CD8-positive, alpha-beta memory T cell (primary cell): ENCODE measurements at places on chromosomes 11 and 22.
A peak's percentile ranks its signal among the peaks of the same experiment; 100 is the strongest.

GRCh38 chr11:294780-295179 lies 4.5 kb downstream of the IFITM5 start:
- no peak overlapping the region for H3K27ac ChIP-seq
- H3K36me3 ChIP-seq, result no peaks in the 10 kb centered on the region
- no peaks in the 10 kb centered on the region for H3K27me3 ChIP-seq
- H3K4me1 ChIP-seq, result peaks cover 29% of the 10 kb centered on the region
- no peak overlapping the region for H3K4me3 ChIP-seq
- DNase-seq, result no peak

GRCh38 chr11:79100093-79100910 lies 340.5 kb downstream of the TENM4 start:
- H3K4me3 ChIP-seq, result no peak overlapping the region
- no peaks in the 10 kb centered on the region for H3K4me1 ChIP-seq
- H3K27ac ChIP-seq, result no peak overlapping the region
- DNase-seq, result no peak
- no peaks in the 10 kb centered on the region for H3K27me3 ChIP-seq

- H3K4me3 ChIP-seq, result no peak overlapping the region
- H3K27me3 ChIP-seq, result no peaks in the 10 kb centered on the region
- no peaks in the 10 kb centered on the region for H3K36me3 ChIP-seq
- no peaks in the 10 kb centered on the region for H3K4me1 ChIP-seq
- no peak overlapping the region for H3K27ac ChIP-seq
- no peak for DNase-seq
Measured at GRCh38 chr11:12433571-12434324, 56.4 kb downstream of the PARVA start.

DNA sequence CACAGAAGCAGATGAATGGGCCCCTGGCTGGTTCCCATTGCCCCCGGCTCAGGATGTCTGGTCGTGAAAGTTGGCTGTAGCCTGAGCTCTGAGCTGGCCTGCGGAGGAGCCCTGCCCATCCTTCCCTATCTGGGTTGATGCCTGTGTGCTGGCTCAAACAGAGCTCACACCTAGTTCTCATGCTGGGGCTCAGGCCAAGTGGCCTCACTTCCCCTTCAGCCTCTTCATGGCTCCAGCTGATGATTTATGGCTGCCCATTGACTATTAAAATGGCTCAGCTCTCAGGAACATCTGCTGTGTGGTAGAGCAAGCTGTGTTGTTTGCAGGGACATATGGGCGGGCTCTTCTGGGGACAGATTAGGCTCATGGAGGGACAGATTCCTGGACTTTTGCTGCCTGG lies 64.7 kb downstream of the ADAMTS15 start:
- H3K27ac ChIP-seq, result no peak overlapping the region
- H3K27me3 ChIP-seq, result no peaks in the 10 kb centered on the region
- H3K36me3 ChIP-seq, result no peaks in the 10 kb centered on the region
- H3K4me1 ChIP-seq, result no peaks in the 10 kb centered on the region
- DNase-seq, result no peak

DNA sequence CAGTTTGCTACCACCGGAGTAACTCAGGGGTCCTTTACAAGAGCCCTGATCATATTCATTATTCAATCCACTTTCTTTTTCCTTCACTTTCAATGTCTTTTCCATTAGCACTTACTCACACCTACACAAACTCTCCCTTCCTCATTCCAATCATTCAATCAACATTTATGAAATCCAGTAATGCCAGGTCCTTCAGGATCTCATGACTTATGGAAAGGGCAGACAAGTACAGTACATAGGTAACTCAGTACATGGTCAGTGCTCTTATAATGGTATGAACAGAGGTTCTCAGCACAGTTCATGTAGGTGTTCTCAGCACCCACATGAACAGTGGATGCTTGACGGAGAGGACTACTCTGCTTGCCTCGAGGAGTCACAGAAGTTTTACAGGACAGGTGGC lies 106.6 kb downstream of the USP35 start:
- no peaks in the 10 kb centered on the region for H3K27me3 ChIP-seq
- H3K4me1 ChIP-seq, result peaks cover 8% of the 10 kb centered on the region
- H3K36me3 ChIP-seq, result no peaks in the 10 kb centered on the region

GRCh38 chr11:78416285-78417174 lies 1.1 kb downstream of the GAB2 start:
- peaks cover 6% of the 10 kb centered on the region for H3K4me1 ChIP-seq
- DNase-seq, result peak; percentile 86
- H3K27me3 ChIP-seq, result peaks cover 9% of the 10 kb centered on the region
- H3K36me3 ChIP-seq, result no peaks in the 10 kb centered on the region

DNA sequence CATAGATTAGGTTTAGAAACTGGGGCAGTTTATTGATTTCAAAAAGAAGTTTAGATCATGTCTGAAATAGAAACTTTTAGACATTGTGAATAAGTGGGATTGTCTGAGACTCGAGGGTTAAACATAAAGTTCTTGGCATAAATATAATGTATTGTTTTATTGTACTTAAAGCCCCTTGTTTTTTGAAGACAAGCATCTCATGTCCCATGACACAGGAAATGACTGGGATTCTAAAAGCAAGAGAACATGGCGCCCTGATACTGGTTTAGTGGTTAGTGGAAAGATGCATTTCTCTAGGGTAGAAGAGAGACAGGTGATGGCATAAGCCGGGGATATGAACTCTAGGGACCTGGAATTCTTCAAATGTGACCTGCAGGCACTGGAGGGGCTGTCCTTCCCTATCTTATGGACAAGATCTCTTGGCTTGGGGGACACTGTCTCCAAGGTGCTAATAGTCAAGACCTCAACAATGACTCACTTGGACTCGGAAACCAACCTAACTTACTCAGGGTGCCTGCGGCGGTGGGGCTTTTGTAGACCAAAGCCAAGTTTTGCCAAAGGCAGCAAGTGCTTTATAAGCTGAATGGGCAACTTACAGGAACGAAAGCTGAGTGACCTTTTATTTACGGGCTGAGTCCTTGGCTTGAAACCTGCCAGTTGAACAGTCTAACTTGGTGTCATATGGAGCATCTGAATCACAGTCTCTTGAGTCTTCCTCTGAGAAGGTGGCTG lies 48.2 kb downstream of the UBASH3B start:
- peaks cover 14% of the 10 kb centered on the region for H3K4me1 ChIP-seq
- H3K27me3 ChIP-seq, result no peaks in the 10 kb centered on the region
- H3K36me3 ChIP-seq, result no peaks in the 10 kb centered on the region
- DNase-seq, result no peak

DNA sequence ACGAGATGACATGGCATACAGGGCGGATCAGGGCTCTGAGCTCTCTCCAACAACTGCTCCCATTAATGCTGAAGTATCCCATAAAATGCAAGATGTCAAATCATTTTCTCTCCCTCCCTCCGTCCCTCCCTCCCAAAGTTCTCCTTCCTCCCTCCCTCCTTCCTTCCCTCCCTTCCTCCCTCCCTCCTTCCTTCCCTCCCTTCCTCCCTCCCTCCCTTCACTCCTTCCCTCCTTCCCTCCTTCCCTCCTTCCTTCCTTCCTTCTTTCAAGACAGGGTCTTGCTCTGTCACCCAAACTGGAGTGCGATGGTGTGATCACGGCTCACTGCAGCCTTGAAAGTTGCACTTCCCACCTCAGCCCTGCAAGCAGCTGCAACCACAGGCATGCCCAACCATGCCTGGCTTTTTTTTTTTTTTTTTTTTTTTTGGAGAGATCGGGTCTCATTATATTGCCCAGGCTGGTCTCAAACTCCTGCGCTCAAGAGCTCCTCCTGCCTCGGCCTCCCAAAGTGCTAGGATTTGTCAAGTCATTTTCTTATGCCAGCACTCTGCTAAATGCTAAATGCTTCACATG lies 38.2 kb downstream of the TXN2 start:
- H3K27ac ChIP-seq, result no peak overlapping the region
- no peaks in the 10 kb centered on the region for H3K36me3 ChIP-seq
- H3K4me1 ChIP-seq, result peaks cover 18% of the 10 kb centered on the region
- DNase-seq, result no peak
- H3K4me3 ChIP-seq, result no peak overlapping the region

DNA sequence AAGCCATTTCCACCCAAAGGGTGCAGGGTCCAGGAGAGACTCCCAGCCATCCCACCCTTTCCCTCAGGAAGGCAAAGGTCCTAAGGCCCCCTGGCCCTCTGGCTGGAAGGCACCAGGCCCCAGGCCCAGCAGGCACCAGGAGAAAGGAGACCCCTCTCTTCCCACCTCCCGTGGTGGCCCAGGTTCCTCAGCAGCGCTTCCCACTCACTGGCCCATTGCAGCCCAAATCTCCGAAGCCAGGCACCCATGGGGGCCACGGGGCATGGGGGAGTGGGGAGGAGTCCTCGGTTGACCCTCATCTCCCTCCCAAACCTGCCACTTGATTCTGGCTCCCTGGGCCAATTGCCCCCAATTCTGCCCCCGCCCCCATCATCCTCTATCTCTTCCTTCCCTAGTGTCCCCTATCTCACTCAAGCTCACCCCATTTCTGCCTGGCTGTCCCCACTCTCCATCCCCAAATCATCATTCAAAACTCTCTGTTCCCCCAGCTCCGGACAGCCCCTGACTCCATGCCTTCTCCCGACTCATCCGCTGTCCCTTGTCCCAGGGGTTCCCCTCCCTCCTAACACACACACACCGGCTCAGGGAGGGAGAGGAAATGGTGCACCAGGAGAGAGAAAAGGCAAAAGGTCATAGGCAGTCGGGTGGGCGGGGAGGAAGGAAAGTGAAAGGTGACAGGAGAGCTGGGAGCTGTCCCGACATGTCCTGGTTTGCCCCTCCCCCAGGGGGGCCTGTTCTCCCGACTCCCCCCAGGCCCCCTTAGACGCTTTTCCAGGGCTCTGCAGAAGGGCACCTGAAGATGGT lies 1.2 kb downstream of the LIF start:
- no peaks in the 10 kb centered on the region for H3K27me3 ChIP-seq
- no peaks in the 10 kb centered on the region for H3K36me3 ChIP-seq
- DNase-seq, result no peak
- no peak overlapping the region for H3K27ac ChIP-seq

DNA sequence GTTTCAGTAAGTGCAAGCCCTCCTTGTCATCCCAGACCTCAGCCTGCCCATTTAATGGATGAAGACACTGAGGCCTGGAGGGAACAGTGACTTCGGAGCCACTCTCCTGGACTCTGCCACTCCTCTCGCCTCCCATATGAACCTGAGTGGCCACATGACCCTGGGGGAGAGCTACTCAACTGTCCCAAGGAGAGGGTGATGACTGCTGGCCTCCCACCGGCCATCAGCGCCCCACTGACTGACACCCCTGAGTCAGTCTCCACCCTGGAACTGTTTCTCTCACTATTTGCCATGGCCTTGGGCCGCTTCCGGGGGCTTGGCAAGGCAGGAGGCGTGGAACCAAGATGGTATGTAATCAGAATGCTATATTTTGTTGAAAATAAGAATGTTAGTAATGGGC lies 17.1 kb downstream of the LRP5 start:
- H3K27me3 ChIP-seq, result no peaks in the 10 kb centered on the region
- H3K27ac ChIP-seq, result no peak overlapping the region
- H3K4me3 ChIP-seq, result no peak overlapping the region
- no peaks in the 10 kb centered on the region for H3K36me3 ChIP-seq
- no peak for DNase-seq

GRCh38 chr11:88308576-88308975 lies 29.0 kb downstream of the CTSC start:
- no peak overlapping the region for H3K4me3 ChIP-seq
- no peak overlapping the region for H3K27ac ChIP-seq
- H3K4me1 ChIP-seq, result no peaks in the 10 kb centered on the region
- no peak for DNase-seq
- H3K27me3 ChIP-seq, result no peaks in the 10 kb centered on the region

- H3K4me3 ChIP-seq, result no peak overlapping the region
- H3K27me3 ChIP-seq, result no peaks in the 10 kb centered on the region
- peaks cover 19% of the 10 kb centered on the region for H3K4me1 ChIP-seq
- no peak overlapping the region for H3K27ac ChIP-seq
Measured at GRCh38 chr22:50444663-50445062, 30.2 kb downstream of the SBF1 start.

DNA sequence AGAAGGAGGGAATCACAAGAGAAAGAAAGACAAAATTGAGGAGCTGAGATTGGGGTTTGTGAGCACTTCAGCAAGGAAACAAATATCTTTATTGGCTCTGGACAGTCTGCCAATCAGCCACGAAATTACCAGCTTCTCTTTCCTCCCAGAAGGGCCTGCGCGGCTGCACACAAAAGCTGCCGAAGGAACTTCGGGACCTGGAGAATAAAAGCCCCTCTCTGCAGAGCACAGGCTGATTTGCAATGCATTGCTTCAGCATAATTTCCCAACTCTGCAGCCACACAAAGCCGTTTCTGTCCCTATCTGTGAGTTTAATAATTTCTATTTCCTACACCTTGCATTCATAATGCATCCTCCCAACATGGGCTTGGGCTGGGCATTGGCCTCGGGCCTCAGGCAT lies 522.6 kb downstream of the BUD13 start:
- H3K36me3 ChIP-seq, result no peaks in the 10 kb centered on the region
- H3K27ac ChIP-seq, result no peak overlapping the region
- no peaks in the 10 kb centered on the region for H3K27me3 ChIP-seq
- no peaks in the 10 kb centered on the region for H3K4me1 ChIP-seq

DNA sequence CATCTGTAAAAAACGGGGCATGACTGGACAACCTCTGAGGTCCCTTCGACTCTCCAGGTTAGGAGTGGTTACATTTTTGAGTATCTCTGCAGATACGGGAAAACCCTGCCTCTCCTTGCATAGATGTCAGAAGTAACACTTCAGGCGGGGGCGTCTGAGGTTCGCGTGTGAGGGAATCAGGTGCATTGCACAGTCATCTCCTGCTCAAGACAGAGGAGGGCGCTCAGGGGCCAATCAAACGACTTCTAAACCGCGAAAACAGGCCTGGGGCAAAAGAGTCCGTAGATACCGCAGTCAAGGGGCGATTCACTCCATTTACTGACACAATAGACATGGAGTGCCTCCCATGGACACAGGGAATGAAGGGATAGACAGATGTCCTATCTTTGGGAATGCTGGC lies 31.7 kb downstream of the KIRREL3 start:
- no peak overlapping the region for H3K4me3 ChIP-seq
- no peaks in the 10 kb centered on the region for H3K27me3 ChIP-seq
- no peak for DNase-seq
- H3K4me1 ChIP-seq, result no peaks in the 10 kb centered on the region
- H3K27ac ChIP-seq, result no peak overlapping the region
- no peaks in the 10 kb centered on the region for H3K36me3 ChIP-seq

GRCh38 chr11:26930518-26931247 lies 63.2 kb upstream of the FIBIN start:
- DNase-seq, result no peak
- H3K27me3 ChIP-seq, result no peaks in the 10 kb centered on the region
- no peak overlapping the region for H3K4me3 ChIP-seq
- no peaks in the 10 kb centered on the region for H3K4me1 ChIP-seq
- no peaks in the 10 kb centered on the region for H3K36me3 ChIP-seq

DNA sequence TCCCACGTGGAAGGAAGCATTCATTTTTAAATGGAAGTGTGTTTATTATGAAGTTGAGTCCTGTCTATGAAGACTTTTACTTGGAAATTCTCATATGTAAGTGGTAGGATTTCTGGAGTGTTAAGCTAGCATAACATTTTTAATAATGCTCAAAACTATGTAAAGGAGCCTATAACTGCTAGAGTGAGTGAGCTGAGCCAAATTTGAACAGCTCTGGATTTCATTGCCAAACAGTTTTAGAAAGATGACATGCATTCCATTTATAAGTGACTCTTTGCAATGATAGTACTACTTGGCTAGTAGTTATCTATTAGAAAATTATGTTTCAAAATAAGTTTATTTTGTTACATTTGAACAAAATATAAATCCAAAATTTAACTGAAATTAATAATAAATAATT lies 721.2 kb downstream of the LUZP2 start:
- no peak for DNase-seq
- no peaks in the 10 kb centered on the region for H3K36me3 ChIP-seq
- H3K27ac ChIP-seq, result no peak overlapping the region
- no peaks in the 10 kb centered on the region for H3K4me1 ChIP-seq
